A549 (cell line): ENCODE measurements at places on chromosomes 16 and 17.
A peak's percentile ranks its signal among the peaks of the same experiment; 100 is the strongest.

GRCh38 chr17:77863814-77864161 is 94.7 kb upstream of the TNRC6C start:
- no peak for DNase-seq

- no peak for DNase-seq
These were observed 2.3 kb downstream of the NTN1 start for GRCh38 chr17:9023392-9024218.

GRCh38 chr16:62954144-62955032 is 918.1 kb upstream of the CDH8 start:
- DNase-seq, result no peak

DNA sequence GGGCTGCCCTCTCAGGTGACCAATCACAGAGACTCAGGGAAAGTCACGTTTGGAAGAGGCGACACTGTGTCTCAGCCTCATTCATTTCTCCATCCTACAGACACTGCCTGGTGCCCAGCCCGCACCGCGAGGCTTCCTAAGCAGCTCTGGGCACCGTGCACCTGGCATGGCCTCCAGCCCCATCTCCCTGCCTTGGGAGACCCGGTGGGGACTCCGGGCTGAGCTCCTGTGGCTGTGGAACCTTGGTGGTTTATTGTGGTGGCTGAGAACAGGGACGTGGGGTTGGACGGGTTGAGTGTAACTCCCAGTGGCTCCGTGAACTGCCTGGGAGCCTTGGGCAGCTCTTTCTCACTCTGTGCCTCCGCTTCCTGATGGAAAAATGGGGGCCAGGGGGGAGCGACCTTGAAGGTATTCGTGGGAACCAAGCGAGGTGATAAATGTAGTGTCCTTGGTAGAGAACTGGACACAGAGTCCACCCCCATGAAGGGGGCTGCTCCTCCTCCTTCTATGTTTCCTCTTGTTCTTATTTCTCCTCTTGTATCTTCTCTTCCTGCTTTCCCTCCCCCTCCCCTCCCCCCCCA is 215.4 kb downstream of the SEC14L1 start:
- DNase-seq, result peak; percentile 42

DNA sequence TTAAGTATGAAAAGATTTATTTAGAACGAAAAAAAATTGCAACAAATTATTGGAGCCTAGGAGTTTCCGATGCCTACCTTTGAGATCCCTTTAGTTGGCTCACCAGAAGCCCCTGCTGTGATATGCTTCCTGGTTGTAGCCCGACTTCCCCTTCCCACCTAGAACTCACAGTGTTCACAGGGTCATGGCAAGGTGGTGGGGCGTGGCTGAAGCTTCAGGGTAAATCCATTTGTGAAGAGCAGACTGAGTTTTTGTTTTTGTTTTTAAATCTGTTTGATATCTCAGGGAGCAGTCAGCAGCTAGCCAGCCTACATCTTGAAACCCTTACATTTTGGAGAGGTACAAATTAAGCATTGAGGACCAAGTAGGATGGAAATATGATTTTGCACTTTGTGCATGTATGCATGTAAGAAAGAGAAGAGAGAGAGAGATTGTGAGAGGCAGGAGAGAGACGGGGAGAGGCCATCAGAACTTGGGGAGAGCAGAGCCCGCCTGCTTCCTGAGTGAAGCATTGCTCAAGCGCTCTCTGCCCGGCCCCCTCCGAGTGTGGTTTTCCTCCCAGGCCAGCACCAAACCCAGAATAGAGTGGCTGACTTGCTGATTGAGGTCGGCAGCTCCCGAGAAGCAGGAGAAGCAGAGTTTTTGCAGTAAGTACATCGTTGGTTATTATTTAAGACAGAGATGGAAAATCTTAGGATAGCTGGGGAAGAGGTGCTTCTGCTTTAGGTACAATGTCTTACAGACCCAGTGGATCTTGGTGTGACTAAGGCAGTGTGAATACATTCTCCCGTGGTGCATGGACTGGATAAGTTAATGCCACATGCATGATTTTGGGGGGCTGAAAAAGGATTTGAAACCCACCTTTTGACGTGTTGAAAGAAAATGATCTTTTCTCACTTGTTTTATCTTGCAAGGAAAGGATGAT is 64.2 kb downstream of the SPECC1 start:
- DNase-seq, result no peak

DNA sequence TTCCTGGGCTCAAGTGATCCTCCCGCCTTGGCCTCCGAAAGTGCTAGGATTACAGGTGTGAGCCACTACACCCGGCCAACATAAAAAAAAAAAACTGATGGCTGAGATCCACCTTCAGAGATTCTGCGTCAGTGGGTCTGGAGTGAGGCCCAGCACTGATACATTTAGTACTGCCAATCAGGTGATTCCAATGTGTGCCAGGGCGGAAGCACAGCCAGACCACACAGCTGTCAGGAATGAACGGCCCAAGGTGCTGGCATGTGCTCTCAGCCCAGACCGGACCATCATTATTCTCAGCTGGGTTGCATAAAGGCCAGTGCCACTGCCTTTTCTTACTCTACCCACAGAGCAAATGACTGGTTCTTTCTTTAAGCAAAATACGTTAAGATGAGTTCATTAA is 1.2 kb upstream of the BCO1 start:
- DNase-seq, result no peak

DNA sequence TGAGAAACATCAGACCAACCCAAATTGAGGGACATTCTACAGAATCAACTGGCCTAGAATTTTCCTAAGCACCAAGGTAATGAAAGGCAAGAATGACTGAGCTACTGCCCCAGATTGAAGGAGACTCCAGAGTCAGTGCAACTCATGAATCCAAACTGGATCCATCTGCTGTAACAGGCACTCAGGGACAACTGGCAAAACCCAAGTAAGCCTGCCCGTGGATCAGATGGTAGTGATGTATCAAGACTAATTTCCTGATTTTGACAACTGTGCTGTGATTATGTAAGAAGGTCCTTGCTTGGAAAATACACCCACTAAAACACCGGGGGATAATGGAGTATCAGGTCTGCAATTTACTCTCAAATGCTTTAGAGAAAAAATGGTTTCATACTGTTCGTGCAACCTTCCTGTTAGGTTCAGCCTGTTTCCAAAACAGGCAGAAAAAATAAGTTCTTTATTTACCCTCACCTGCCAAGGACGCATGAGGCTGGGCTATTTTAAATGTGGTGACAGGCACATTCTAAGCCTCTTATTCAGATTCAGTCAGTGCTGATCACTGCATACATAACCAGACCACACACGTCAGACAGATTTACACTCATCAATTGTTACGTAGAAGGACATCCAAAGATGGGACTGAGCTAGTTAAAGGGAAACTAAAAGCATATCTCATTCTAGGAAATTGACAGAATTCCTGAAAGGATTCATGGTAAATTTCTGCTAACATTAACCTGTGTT is 7.0 kb downstream of the MBTPS1 start:
- no peak for DNase-seq

- no peak for DNase-seq
These were observed 18.0 kb downstream of the FAM234A start for GRCh38 chr16:252366-253337.

DNA sequence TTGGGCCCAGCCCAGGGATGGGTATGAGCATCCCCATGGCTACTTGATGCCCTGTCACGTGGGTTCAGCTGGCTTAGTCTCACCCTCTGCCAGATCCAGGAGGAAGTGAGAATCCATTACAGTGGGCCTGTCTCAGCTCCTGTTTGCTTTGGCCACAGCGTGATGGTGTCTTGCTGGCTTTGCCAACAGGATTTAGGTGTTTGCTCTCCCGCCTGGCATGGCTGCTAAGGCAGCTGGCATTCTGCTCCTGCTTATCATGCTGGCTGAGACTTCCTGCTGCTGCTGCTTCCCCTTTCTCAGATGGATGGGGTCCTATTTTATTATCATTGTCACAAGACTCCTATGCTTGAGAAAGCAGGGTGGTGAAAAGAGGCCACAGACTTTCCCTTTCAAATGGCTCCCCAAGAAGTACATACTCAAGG is 28.3 kb upstream of the HOXB13 start:
- DNase-seq, result no peak

DNA sequence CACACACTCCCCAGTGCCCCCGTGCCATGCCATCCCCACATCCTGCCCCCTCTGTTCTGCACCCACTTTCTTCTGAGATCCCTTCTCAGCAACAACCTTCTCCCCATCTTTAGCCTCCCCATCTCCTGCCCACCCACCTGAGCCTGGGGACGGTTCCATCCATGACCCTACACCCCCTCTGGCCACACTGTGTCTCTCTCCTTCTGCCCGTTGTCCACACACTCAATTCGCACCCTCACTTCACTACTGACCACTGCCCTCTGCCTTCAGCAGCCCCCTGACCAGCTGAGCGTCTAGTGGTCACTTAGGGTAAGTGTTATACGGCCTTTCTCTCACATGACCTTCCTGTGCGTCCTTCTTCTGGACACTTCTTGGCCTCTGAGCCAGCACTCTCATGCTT is 6.1 kb downstream of the ARHGAP27 start:
- no peak for DNase-seq

- no peak for DNase-seq
These were observed 2.2 kb upstream of the AURKB start for GRCh38 chr17:8212312-8213180.

- DNase-seq, result no peak
These were observed 180.5 kb upstream of the ZNF469 start for GRCh38 chr16:88202207-88202745.

GRCh38 chr17:27458524-27458908 is 2.3 kb downstream of the KSR1 start:
- no peak for DNase-seq

DNA sequence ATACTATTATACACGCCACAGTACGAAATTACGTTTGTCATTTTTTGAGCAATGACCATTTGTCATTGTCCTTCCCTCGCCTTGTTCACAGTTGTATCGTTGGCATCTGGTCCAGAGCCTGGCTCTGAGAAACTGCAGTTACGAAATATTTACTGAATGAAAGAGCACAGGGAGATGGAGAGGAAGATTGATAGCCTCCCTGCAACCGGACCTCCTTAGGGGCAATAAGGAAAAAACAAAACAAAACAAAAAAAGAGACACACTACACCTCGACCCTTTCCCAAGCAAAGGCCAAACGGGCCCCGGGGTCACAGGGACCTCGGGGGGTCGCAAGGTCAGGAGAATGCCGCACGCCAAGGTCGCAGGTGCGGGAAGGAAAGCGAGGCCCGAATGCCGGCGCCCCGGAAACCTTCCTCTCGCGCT is 857 bp downstream of the GOT2 start:
- DNase-seq, result no peak

- DNase-seq, result no peak
These were observed 6.5 kb downstream of the ZZEF1 start for GRCh38 chr17:4136373-4136772.

DNA sequence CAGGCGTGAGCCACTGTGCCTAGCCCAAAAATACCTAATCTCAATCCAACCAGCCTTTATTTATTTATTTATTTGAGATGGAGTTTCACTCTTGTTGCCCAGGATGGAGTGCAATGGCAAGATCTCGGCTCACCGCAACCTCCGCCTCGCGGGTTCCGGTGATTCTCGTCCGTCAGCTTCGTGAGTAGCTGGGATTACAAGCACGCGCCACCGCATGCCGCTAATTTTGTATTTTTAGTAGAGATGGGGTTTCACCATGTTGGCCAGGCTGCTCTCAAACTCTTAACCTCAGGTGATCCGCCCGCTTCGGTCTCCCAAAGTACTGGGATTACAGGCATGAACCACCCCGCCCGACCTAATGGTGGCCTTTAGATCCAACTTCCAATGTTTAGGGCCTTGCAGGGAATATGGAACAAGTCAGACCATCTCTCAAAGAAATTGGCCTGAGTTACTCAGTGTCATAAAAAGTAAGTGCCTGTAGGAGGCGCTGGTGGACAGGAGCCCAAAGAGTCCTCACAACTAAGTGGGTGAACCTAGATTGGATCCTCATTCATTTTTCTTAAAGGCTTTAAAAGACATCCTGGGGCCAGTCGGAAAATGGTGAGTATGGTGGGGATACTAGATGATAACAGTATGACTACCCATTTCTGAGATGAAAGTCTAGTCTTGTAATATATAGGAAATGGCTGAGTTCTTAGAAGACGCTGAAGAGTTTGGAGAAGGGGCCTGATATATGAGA is 4.6 kb downstream of the ZSCAN10 start:
- no peak for DNase-seq

DNA sequence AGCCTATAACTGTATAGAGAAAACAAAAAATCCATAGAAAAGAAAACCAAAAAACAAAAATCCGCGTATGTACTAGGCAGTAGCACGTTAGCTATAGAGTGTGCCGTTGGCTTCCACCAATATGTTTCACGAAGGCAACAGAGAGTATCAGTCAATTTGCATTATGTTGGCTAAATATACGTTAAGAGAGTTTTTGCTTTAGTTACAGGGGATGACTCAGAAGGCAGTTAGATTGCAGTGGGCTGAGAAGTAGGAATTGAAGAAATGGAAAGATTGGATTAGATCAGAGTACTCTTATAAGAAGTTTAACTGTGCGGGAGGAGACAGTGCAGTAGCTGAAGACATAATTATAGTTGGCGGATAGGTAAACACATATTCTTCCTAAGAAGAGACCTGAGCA is 911 bp upstream of the NACA2 start:
- DNase-seq, result no peak

- no peak for DNase-seq
These were observed 602.5 kb upstream of the SALL1 start for GRCh38 chr16:51753467-51754127.

- DNase-seq, result no peak
These were observed 1.1 kb upstream of the LSM12 start for GRCh38 chr17:44067545-44067940.

DNA sequence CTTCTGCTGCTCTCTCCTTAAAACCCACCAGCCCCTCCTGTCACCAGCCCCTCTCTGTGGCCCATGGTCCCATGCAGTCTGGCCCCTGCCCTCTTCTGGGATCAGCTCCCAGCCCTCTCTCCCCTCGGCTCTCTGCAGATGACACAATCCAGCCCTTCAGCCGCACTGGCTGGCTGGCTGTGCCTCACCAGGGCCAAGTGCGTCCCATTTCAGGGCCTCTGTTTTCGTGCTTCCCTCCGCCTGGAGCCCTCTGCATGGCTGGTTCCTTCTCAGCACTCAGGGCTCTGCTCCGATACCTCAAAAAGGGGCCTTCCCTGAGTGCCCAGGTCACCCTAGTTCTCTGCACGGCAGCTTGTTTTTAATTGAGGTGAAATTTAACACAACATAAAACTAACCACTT is 124.3 kb downstream of the SOCS1 start:
- no peak for DNase-seq

GRCh38 chr17:45702666-45703266 is 81.4 kb upstream of the CRHR1 start:
- DNase-seq, result peak; percentile 37

- DNase-seq, result no peak
These were observed 92.6 kb downstream of the KANSL1 start for GRCh38 chr17:46100590-46100989.

- peak; percentile 37 for DNase-seq
These were observed 199.1 kb downstream of the KATNIP start for GRCh38 chr16:27748868-27749546.

- DNase-seq, result no peak
These were observed 6.1 kb upstream of the EVPLL start for GRCh38 chr17:18371455-18371854.

DNA sequence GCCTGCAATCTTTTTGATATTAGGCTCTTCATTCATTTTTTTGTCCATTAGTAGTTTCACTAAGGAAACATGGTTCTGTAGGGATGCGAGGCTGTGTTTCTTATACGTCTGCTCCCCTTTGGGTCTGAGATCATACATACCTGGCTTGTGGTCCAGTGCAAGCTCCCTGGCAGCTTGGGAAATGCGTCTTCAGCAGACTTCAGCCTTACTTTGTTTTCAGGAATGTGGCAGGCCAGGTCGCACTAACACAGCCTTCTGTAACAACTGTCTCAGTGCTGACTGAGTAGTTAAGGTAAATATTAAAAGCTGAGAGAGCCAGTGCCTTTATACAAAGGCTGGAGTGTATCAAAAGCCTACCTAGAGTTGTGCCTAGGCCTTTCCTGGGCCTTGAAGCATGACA is 970.5 kb upstream of the EEF2KMT start:
- no peak for DNase-seq

GRCh38 chr16:86995456-86995855 is 321.7 kb downstream of the C16orf95 start:
- DNase-seq, result no peak
